ENCODE measurements at places on chromosomes 11 and 22.

GRCh38 chr11:74397501-74398243, 561 bp downstream of the PGM2L1 start:
- DNase-seq, result no peak

- no peak for DNase-seq
These were observed 207.2 kb upstream of the CTSC start for GRCh38 chr11:88544656-88545280.

- DNase-seq, result no peak
These were observed 28.3 kb upstream of the SOX10 start for GRCh38 chr22:38012604-38013072.

DNA sequence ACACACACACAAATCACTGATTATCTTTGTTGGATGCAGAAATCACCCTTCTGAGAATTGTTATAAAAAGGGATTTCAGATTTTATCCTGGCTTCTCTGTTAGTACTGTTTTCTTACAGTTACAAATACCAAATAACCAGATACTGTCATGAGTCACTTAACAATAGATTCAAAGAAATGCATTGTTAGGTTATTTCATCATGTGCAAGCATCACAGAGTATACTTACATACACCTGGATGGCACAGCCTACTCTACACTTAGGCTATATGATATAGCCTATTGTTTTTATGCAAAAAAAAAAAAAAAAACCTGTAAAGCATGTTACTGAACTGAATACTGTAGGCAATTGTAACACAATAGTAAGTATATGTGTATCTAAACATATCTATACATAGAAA, 319.2 kb upstream of the ARHGAP42 start:
- no peak for DNase-seq

DNA sequence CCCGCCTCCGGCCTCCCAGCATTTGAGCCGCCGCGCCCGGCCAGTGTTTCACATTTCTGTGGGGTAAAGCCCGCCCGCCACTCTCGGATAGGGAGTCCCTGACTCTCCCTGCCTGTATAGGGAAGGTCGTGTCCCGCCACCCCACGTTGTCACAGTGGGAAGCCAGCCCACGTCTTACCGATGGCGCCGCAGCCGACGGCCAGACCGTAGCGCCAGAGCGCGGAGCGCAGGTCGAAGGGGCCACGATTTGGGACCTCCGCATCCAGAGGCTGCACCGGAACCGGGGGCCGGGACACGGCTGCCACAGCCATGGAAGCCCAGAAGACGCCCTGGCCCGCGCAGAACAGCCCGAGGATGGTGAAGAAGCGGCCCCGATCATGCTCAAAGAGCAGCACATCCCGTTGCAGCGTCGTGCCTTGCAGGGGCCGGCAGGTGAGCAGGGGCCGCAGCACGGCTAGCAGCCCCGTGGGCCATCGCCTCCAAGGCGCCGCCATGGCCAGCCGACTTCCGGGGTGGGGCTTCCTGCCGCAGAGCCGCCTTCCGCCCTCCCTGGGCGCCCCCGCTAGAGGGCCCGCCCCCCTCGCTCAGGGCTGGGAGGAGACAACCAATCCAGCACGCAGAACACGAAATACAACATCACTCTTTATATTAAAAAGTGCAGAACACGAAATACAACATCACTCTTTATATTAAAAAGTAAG, at the start of gene TMEM223:
TMEM223 (minus strand) TSS at position 506 of the 701 bp plus-strand sequence; CDS start at position 494, 12 bp downstream.
- DNase-seq, result peak; percentile 75

GRCh38 chr22:22674467-22674866, 30.1 kb downstream of the GGTLC2 start:
- DNase-seq, result no peak

- DNase-seq, result no peak
These were observed 3.5 kb downstream of the CHRM4 start for GRCh38 chr11:46387919-46388618.

DNA sequence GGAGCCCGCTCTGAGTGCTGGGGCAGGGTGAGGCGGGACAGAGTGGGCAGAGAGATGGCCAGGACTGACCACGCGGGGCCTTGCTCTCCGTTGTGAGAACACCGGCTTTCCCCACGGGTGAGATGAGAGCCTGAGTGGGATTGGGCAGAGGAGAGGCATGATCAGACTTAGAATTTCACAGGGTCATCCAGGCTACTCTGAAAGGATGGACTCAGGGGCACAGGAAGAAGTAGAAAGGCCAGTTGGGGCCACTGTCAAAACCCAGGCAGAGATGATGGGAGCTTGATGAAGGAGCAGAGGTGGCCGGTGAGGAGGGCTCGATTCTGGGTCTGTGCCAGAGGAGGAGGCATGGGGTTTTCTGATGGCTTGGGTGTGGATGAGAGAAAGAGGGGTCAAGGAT, 63.8 kb upstream of the NUP50 start:
- DNase-seq, result no peak

DNA sequence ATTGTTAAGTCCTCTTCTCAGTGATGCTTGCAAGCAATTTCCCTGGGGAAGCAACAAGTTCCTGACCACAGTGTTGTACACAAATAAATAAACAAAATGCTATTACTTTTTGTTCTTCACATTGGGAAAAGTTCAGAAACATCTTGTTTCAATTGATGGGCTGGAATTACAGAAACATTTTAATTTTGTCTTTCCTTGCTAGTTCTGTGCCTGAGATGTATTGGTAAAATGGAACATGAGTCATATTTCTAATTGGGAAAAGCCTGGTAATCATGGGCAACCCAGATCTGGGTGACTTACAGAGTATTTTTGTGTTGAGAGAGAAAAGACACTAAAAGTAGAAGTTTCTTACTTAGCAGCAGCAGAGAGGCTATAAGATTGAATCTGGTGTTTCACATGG, 576 bp upstream of the BLID start:
- DNase-seq, result no peak

DNA sequence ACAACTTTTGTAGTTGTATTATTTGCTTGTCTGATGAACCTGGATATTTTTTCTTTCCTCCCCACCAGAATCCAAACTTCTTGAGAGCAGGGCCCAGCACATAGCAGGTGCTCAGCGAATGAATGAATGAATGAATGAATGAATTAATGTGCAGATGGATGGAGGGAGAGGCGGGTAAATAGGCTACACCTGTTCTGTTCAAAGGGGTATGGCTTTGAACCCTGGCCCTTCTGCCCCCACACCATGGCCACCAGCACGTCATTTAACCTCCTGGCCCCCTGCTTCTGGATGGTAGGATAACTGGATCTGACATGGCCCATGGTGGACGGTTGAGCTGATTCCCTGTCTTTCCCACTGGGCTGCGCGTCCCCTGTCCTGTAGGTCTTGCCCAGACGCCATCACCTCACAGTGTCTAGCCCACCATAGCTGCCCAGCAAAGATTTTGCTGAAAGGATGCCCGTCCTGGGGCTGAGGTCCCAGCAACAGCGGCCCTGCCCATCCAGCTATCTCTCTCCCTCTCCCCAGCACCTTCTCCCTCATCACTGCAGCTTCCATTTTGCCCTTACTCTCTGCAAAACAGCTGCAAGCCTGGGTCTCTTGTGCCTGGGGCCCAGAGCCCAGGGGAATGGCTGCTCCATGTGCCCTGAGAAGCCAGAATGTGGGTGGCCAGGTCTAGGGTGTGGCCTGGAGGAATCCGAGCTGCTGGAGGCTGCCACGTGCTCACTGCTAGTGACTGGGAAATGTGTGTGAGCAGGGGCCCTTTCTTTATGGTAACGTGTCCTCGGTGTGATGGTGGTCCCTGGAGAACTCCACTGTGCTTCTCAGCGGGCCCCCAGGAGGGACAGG, 49.3 kb upstream of the LINC01488 start:
- DNase-seq, result no peak

- no peak for DNase-seq
These were observed 21.7 kb downstream of the FAM168A start for GRCh38 chr11:73576185-73576614.

GRCh38 chr11:123139206-123139605, 55.8 kb downstream of the CLMP start:
- DNase-seq, result no peak

- DNase-seq, result no peak
These were observed 33.0 kb upstream of the SYT7 start for GRCh38 chr11:61613870-61614269.

DNA sequence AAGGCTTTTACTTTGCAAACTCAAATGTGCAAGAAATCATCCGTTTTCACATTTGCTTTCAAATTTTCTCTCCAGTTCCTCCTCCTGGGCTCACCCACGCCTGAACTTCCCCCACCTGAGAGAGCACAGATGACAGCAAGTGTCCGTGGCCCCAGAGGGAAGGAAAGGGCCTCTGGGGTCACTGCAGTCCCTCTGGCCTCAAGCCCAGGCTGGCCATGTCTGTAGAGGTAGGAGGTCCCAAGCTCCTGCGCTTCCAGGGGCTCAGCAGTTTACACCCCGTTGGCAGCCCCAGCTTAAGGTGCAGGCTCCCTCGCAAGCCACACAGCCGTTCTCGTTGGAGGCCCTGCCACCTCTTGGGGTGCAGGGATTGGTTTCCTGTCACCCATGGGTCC, 40.5 kb upstream of the PRDM11 start:
- DNase-seq, result no peak

- DNase-seq, result no peak
These were observed 75.2 kb downstream of the USP47 start for GRCh38 chr11:11916981-11917399.

GRCh38 chr22:35637254-35637653, 11.0 kb upstream of the APOL6 start:
- no peak for DNase-seq

DNA sequence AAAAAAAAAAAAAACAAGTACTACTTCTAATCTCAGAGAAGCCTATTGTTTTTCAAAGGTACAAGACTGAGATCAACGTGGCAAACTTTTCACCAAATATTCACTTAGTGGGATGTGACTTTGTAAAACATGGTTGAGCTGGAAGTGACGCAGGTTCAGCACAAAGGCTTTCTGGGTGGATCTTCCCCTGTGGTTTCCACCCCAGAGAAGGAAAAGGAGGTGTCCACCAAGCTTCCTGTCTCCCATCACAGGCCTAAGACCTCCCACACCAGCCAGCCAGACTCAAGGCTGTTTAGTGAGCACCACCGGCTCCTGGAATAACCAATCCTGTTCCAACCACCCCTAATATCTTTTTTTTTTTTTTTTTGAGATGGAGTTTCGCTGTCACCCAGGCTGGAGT, 5.7 kb downstream of the TMEM184B start:
- DNase-seq, result no peak

GRCh38 chr11:54558919-54559318, 44.9 kb downstream of the OR4C46 start:
- no peak for DNase-seq

- no peak for DNase-seq
These were observed 91.1 kb downstream of the PICALM start for GRCh38 chr11:85977751-85978160.

- peak; percentile 90 for DNase-seq
These were observed 1.6 kb downstream of the RAC2 start for GRCh38 chr22:37242395-37242918.

GRCh38 chr22:49992921-49993648, 19.5 kb downstream of the IL17REL start:
- peak; percentile 65 for DNase-seq

GRCh38 chr11:92711926-92712325, 257.5 kb upstream of the MTNR1B start:
- DNase-seq, result no peak

DNA sequence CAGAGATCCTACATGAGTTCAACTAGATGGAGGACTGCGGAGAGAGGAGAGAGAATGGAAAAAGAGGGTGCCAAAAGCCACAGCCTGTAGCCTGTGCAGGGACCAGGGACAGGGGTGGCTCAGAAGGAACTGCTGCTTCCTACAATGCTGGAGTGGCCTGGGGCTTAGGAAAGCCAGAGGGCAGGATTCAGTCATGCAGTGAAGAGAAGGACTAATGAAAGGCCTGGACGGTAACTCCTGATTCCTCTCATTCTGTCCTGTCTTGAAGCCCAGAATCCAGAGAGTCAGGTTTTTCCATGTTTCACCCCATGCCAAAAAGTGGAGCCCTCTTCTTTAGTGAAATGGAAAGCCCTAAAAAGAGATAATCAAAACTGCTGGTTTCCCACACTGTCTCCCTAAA, 48.4 kb upstream of the INCENP start:
- DNase-seq, result no peak

DNA sequence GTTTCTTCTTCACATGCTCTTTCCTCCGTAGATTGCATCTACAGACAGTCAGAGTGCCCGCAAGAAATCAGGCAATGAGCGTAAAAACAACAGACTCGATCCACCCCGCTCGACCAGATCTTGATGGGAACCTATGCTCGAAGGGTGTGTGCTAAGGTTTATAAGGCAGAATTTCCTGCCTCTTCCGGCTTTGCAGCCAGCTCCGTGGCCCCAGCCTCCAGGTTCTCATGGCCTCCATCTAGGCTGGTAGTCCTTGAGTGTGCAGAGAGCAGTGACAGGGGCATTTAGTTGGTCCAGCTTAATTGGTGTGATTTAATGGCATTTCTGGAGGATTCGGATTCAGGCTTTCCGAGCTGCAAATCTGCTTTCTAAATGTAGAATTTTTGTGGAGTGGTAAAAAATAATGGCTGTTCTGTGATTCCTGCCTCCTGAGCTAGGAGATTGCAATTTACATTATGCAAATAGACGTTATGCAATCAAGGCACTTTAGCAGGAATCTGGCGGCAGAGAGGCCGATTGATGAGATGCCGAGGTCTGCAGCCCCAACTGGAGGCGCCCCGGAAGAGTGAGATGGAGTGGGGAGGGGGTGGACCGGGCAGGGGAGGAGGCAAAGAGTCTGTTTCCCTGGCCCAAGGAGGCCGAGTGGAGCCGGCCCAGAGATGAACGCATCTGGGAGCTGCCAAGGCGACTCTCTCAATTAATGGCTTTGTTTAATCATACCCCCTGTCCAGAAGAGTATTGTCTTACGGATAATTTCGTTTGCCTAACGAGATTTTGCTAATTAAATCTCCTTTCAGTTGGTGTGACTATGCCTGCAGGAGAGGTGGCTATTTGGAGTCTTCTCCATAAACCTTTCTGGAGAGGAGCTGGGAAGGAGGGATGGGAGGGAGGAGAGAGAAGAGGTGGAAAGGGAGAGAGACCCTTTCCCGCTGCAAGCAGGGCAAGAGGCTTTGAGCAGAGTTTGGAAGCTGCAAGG, 75.3 kb downstream of the PKNOX2 start:
- no peak for DNase-seq

All from stimulated activated CD4-positive, alpha-beta T cell treated with anti-CD3 and anti-CD28 coated beads, Interleukin-15, amount 100 ng/mL, for 48 hours (primary cell).